ENCODE measurements at places on chromosomes 7 and 10. TPM values are rescaled to one million over a fixed set of nuclear protein-coding genes. Genes with fewer than 3 reads are reported as not detected.
A peak's percentile ranks its signal among the peaks of the same experiment; 100 is the strongest.

DNA sequence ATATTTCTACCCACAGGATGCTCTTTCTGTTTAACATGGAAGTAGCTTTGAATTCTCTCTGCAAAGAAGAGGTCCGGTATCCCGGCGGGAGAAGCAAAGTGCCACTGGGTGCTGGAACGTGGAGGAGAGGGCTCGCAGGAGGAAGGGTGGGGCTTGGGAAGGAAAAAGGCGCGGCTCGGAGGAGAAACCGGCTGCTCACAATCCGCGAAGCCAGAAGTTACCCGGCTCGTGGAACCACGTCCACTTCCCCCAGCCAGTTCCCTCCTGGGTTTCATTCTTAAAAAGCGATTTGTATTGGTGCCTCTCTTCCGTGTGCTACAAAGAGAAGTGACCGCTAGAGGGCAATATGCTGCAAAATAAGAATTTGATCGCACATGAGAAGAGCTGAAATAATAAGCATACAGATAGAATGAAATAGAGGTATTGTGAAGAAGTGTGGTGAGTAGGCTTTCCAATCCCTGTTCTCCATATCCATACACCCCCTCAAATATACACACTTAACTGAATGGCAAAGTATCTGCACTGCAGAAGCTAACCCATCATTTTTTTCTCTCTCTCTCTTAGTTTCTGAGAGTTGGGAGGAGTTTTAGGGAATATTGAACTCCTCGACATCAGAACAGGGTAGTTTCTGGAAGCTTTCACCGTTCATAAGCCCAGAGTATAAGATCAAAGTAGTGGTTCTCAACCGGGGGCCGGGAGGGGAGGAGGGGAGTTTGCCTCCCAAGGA is 31.1 kb downstream of the TRIL start:
- peak; percentile 69 for DNase-seq

GRCh38 chr7:31056775-31057346 is 4.8 kb downstream of the ADCYAP1R1 start:
- no peak for DNase-seq

- DNase-seq = no peak
Measured at GRCh38 chr10:75865413-75866299, 434.2 kb downstream of the LRMDA start.

- no peak for DNase-seq
Measured at GRCh38 chr10:116740971-116741370, 1.4 kb downstream of the HSPA12A start.

DNA sequence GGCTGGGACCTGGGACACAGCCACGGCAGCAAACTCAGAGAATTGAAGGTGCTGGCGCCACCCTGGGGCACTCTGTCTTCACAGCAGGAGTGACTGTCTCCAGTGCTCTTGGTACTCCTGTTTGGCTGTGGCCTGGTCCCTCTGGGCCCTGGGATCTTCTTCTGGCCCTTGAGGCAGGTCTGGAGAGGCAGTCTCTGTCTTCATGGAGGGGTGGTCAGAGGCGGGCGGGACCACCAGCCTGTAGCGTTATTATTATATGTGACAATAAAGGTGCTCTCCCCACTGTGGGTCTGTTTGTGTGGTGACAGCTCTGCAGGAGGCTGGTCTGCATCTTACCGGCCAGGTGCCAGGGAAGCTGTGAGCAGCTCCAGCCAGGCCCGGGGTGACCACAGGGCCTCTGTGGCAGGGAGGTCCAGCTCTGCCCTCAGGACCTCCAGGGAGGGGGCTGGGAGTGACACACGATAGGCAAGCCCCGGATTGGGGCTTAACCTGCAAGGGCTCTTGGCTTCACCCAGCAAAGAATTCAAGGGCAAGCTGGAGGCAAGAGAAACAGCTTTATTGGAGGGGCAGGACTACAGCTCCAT is 70.3 kb downstream of the MYL10 start:
- DNase-seq = no peak

DNA sequence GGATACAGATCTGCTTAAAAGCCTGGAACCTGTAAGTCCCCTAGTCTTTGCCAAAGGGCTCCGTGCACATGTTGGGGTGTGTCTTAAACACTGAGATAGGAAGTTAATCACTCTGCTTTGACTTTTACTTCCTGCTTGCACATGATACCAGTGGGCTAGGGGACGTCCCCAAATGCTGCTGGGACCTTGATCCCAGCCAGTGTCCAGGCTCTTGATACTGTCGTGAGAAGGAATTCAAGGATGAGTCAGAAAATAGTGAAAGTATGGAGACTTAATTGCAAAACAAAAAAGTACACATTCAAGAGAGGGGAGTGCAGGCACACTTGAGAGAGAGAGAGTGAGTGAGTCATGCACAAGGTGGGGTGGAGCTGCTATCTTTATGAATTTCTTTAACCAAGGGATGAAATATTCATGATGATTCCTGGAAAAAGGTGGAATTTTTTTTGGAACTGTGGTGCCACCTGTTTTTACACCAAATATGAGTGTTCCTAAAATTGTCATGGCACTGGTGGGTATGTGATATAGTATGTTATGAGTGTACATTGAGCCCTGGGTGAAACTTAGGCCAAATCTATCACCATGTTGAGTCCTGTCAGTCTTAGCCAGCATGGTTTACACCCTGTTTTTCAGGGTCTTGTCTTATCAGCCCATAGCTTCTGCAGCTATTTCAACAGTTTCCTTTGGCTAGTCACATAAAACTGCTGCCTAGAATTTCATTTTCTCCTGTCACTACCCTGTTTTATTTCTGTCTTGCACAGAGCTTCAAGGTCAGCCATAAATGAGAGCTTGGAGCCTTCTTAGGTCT is 88.3 kb upstream of the CYP26C1 start:
- no peak for DNase-seq

DNA sequence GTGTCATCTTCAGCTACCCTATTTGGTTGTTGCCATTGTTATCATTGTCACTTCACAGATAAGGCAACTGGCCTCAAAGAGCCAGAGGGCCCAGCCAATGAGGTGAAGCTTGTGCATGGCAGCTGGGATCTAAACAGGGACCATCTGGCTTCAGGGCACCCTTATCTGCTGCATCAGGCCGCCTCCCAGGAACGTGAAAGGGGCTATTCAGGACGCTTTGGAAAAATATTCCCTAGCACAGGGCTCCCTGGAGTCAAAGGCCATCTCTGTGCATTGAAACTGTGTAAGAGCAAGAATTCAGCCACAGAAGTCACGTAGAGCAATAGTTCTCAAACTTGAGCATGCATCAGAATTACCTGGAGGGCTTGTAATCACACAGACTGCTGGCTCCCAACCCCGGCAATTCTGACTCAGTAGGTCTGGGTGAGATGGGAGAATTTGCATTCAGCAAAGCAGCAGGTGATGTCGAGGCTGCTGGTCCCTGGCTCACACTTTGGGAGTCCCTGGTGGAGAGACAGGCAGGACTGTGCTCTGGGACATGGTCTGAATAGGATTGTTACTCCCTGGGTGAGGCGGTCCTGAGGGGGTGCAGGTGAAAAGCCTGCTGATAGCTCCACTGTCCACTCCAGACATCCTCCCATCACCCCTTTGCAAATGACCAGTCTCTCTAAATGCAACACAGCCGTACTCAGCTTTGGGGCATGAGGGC is 21.5 kb upstream of the PLEKHA1 start:
- no peak for DNase-seq

The RBP4 gene
- not detected for total RNA-seq

The AKR1C3 gene
- total RNA-seq = 5.8 TPM

The RAPGEF5 gene
- not detected for total RNA-seq

The AZGP1 gene
- not detected for total RNA-seq

The ZNF727 gene
- total RNA-seq = 0.59 TPM

All from naive thymus-derived CD4-positive, alpha-beta T cell (primary cell).